Activated T-cell treated with anti-CD3 and anti-CD28 coated beads, Interleukin-2, amount 50 U/mL, for 72 hours (primary cell): ENCODE measurements at places on chromosomes 1 and 21. TPM values are rescaled to one million over a fixed set of nuclear protein-coding genes. Genes with fewer than 3 reads are reported as not detected.

Gene SPATA46
- not detected for total RNA-seq

Gene TMEM54
- 1.4 TPM for total RNA-seq

- DNase-seq = no peak
These were observed 7.0 kb upstream of the HEYL start for GRCh38 chr1:39646232-39647081.

GRCh38 chr1:228407106-228408040 is 738 bp upstream of the TRIM11 start:
- no peak for DNase-seq
